ENCODE measurements at places on chromosomes 12 and 14.

GRCh38 chr14:55965851-55966250 lies 152.4 kb upstream of the PELI2 start:
- no peak for DNase-seq

GRCh38 chr14:52834440-52834842 lies 43.0 kb upstream of the GNPNAT1 start:
- DNase-seq, result no peak

GRCh38 chr14:49212721-49213120 lies 373.5 kb downstream of the RPS29 start:
- DNase-seq, result no peak

DNA sequence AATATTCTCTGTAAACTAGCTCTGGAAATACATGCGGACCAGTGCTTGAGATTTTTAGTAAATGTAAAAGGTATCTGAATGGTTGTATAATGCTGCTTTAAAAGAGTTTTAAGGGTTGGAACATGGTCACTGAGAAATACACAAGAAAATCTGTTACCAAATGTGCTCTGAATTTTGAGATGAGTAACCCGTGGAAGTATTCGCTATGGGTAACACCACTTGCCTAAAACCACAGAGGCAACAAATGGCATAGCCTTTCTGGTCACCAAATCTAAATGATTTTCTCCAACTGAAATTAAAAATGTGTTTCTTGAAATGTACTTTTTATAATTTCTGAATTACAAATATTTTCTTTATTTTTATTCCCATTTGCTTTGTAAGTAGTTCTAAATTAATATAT lies 745.7 kb downstream of the DIO2 start:
- no peak for DNase-seq

DNA sequence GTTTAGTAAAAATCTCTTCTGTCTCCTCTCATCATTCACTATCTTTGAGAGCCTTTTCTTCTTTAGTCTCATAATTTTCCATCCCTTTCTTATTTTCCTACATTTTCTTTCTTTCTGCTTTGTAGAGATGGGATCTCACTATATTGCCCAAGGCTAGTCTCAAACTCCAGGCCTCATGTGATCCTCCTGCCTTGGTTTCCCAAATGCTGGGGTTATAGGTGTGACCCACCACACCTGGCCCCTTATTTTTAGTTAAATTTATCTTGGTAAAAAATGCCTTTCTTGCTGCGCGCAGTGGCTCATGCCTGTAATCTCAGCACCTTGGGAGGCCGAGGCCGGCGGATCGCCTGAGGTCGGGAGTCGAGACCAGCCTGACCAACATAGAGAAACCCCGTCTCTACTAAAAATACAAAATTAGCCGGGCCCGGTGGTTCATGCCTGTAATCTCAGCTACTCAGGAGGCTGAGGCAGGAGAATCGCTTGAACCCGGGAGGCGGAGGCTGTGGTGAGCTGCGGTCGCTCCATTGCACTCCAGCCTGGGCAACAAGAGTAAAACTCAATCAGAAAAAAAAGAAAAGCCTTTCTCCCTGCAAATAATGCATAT lies 996 bp downstream of the SLC2A3 start:
- no peak for DNase-seq

- no peak for DNase-seq
Observed at GRCh38 chr14:65079201-65079600, 23.1 kb downstream of the MAX start.

DNA sequence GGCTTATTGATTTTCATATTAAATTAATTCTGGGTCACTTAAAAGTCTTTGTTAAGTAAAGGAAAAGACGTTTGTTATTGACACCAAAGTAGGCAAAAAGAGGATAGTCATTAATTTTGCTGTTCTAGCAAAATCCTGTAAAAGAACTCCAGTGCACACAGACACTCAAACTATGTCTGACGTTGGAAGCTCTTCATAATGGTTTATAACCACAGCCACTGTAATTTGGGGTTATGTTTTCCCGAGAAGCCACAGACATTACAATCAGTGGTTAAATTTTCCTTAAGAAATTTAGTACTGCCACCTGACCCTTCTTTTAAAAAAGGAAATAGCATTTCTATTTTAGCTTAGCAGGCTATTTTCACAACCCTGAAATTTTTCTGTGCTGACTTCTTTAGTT lies 267.5 kb downstream of the CCDC91 start:
- no peak for DNase-seq

- DNase-seq, result no peak
Observed at GRCh38 chr12:14655284-14655683, 41.1 kb downstream of the GUCY2C start.

GRCh38 chr12:127431594-127431993 lies 835.4 kb upstream of the TMEM132C start:
- no peak for DNase-seq

GRCh38 chr12:92439420-92439805 lies 263.4 kb upstream of the PLEKHG7 start:
- no peak for DNase-seq

GRCh38 chr14:99616832-99617800 lies 13.1 kb upstream of the CCDC85C start:
- no peak for DNase-seq

DNA sequence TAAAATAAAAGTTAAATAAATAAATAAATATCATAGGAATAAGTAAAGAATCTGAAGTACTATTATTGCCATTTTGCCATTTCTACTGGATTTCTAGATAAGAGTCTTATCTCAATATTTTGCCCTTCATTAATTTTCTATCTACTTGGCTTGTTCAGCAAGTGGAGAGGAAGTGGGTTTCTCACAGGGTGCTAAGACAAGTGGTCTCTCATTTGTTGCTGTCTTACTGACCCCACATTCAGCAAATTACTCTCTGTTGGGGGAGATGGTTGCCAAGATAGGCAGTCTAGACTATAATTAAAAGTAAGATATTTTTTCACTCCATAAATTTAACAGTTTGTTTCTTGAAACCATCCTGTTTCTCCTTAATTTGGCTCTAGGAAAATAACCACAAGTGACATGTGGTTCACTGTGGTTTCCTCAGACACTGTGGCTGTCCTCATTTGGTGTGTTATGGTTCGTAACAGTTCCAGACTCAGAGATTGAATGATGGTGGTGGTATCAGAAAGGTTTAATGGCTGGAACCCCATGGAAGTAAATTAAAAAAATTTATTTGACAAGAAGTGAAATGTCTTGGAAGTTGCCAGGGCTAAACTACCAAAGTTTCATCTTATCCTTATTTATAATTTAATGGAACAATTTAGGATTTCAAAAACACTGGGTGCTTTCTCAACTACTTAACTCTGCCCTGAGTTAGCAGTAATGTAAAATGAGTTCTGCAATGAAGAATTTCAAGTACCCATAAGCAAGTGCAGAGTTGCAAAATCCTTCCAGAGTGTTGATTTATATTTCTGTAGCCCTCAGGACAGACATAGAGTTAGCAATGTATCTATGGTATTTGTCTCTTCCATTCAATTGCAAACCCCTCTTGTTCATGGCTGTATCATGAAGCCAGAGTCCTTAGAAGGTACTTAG lies 214.8 kb downstream of the MSRB3 start:
- peak; percentile 52 for DNase-seq

DNA sequence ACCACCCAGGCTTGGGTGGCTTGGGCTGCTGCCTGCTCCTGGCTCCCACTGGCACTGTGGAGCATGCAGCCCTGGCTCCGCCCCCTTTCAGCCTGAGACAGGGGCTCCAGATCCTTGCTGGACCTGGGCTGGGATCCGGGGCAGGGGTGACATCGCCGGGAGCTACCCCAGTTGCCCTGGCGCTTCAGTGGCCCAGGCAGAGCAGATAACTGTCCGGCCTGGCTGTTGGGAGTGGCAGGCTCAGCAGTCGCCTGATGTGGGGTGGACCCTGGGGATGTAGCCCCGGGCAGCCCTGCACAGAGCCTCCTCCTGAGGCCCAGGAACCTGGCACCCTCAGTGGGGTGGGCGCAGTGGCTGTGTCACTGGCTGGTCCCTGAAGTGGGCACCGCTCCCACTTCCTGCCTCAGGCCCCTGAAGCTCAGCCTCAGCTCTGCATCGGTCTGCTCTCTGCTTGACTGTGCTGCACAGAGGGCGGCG lies 57.9 kb downstream of the FUT8 start:
- DNase-seq, result no peak

GRCh38 chr14:100788517-100788916 lies 37.4 kb upstream of the MEG3 start:
- DNase-seq, result no peak

- no peak for DNase-seq
Observed at GRCh38 chr12:44223736-44224135, 387.9 kb downstream of the TMEM117 start.

DNA sequence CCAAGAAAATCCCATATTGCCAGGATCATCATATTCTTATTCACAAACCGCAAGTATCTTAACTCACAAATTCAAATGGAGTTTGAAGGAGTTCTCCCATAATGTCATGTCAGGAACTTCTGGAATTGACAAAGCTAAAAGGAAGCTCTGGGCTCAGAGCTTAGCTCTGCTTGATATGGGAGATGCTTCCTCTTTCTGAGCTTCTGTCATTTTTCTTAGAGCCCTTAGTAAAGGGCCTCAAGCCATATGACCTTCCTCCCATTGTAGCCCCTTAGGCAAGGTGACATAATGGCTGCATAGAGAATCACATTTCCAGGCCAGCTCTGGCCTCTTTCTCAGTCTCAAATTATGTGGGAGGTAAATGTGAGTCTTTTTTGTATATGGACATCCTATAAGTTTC lies 40.9 kb downstream of the SLC4A8 start:
- no peak for DNase-seq

GRCh38 chr12:5582018-5582417 lies 150.1 kb downstream of the NTF3 start:
- no peak for DNase-seq

DNA sequence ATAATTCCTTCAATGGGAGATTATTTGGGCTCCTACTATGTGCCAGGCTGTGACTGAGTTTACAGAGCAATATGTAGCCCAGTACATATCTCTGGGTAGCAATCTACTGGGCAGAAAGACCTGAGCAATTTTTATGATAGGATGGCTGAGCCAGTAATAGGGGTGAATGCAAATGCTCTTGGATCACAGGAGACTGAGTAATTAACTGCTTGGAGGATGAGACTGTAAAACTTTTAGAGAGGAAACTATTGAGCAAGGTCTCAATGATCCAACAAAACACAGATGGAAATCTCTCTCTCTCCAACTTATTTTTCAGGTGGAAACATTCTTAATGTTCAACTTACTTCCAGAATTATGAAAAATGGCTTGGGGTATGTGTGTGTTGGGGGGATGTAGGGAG lies 402.2 kb downstream of the AEBP2 start:
- DNase-seq, result no peak

DNA sequence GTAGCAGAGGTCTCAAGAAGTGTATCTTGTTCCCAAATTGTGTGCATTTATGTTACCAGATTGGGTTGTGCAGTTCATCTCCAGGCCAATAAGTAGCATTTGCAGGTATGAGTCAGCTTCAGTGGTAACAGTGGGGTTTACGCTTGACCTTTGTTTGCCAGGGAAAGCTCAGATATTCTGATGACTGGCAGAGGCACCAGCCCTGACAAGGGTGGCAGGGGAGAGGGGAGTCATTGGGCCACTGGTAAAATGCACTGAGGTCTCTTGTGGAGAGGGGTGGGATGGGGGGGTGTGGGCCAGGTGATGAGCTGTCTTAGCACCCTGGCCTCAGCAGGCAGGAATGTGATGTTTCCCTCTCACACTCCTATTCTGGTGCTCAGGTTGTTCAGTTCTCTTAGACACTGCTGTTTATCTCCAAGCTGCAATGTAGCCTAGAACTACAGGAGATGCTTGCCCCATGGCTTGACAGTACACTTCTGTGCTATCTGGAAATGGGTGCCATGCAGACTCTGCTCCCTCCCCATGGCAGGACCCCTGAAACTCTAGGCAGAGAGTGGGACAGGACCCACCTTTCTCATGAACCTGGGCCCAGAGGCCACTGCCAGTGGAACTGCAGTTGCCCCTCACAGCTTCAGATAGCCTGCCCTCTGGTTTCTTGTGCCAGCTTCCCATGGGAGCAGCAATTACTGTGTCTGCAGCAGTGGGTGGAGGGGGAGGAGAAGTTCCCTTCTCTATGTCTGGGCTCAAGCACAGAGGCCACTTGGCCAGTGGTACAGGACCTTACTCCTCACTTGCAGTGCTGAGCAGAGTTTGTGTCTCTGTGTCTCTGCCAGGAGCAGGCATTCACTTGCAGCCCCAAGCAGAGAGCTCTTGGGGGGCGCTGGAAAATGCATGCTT lies 31.9 kb downstream of the USP15 start:
- no peak for DNase-seq

GRCh38 chr14:89469210-89470198 lies 52.5 kb upstream of the FOXN3 start:
- no peak for DNase-seq

DNA sequence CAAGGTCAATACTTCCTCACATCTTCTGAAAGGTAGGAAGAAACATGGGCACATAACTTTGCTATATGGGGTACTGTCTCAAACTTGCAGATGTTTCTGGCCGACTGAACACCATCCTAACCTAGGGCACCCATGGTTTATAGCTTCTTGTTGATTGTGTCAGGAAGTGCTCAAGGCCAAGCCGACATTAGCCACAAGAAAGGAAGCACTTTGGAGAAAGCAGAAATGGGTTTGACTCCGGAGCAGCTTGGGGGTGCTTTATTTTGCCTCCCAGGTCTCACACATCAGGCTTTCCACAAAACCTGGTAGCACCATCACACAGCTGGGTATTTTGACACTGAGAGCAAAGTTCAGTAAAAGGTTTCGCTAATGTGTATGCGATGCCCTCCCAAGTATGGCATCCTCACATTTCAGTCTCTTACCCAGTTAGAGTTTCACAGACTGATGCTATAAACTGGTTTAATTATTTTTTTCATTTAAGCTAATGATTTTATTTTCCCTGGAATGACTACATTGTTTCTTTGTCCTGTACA lies 25.2 kb upstream of the BHLHE41 start:
- no peak for DNase-seq

GRCh38 chr12:89117448-89118034 lies 234.8 kb downstream of the DUSP6 start:
- DNase-seq, result no peak

GRCh38 chr14:32367516-32367915 lies 38.4 kb downstream of the AKAP6 start:
- no peak for DNase-seq
